Heart left ventricle (tissue), 16 donors: ENCODE measurements at places on chromosomes 13 and 19.

GRCh38 chr13:89862691-89863036 is 1484.8 kb upstream of the MIR17HG start:
- DNase-seq: no peak

- DNase-seq: no peak
Measured at GRCh38 chr13:110359840-110360301, 52.8 kb downstream of the COL4A2 start.

GRCh38 chr19:47489072-47489914 is 5.3 kb upstream of the KPTN start:
- DNase-seq: no peak

DNA sequence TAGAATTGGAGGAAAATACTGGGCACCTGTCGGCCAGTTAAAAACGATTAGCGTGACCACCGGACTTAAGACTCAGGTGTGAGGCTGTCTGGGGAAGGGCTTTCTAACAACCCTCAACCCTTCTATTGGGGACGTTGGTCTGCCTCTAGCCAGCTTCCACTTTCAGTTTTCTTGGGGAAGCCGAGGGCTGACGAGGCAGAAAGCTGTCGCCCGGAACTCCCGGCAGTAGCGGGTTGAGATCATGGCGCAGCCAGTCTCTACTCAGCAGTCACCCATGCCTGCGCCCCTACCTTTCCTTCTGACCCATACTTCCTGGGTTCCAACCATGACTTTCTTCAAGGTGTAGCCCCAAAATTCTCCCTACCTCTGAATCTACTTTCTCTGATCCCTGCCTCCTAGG is 1424.1 kb downstream of the SLITRK1 start:
- DNase-seq: no peak

- no peak for DNase-seq
Measured at GRCh38 chr19:39183104-39183503, 13.7 kb upstream of the NCCRP1 start.

GRCh38 chr19:23262920-23263319 is 12.7 kb upstream of the ZNF724 start:
- DNase-seq: no peak

GRCh38 chr19:40529093-40529954 is 47.3 kb upstream of the SHKBP1 start:
- peak; percentile 83 for DNase-seq

DNA sequence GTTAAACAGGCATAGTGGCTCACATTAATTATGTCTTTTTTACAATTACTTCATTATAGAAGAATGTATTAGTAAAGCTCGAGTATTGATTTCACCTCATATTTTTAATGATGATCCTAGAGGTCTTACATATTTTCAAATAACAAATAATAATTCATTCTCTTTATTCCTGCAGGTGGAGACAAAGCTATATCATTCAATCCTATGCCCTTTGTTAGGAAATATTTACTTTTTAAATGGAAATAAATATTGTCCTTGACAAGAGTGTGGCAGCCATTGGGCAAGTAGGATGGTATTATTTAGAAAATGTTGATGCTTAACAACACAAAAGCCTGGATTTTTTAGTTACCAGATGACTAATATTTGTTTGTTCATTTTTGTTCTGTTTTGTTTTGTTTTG is 127.6 kb downstream of the COG6 start:
- no peak for DNase-seq

GRCh38 chr19:55959996-55960675 is 12.5 kb downstream of the NLRP8 start:
- DNase-seq: no peak

GRCh38 chr19:46294494-46294893 is 2.3 kb upstream of the HIF3A start:
- DNase-seq: no peak

DNA sequence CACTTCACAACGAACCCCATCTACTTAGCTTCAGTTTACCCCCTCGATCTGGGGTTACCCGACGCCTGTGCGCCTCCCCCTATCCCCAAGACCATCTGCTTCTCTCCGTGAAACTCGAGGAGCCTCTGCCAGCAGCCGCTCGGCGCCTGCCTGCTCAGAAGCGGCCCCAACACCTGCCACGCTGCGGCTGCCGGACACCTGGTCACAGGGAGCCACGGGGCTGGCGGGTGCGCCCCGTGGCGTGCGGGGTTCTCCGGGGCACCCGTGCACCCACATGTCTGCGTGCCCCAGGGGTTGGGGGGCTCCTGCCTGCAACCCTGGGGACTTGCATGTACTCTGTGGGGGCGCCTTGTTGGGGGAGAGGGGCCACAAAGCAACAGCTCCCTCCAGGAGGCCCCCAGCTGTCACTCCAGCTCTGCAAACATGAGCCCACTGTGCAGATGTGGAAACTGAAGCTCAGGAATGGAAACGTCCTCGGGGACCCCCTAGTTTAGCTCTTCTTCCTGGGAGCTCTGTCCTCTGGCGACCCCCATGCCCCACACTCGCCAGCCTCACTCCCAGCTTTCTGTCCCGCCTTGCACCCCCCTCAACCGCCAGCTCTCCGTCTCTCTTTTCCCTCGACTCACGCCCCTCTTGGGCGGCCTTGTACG is 7.0 kb upstream of the SEMA6B start:
- no peak for DNase-seq

- peak; percentile 77 for DNase-seq
Measured at GRCh38 chr13:27425918-27426630, 1.7 kb downstream of the GTF3A start.

DNA sequence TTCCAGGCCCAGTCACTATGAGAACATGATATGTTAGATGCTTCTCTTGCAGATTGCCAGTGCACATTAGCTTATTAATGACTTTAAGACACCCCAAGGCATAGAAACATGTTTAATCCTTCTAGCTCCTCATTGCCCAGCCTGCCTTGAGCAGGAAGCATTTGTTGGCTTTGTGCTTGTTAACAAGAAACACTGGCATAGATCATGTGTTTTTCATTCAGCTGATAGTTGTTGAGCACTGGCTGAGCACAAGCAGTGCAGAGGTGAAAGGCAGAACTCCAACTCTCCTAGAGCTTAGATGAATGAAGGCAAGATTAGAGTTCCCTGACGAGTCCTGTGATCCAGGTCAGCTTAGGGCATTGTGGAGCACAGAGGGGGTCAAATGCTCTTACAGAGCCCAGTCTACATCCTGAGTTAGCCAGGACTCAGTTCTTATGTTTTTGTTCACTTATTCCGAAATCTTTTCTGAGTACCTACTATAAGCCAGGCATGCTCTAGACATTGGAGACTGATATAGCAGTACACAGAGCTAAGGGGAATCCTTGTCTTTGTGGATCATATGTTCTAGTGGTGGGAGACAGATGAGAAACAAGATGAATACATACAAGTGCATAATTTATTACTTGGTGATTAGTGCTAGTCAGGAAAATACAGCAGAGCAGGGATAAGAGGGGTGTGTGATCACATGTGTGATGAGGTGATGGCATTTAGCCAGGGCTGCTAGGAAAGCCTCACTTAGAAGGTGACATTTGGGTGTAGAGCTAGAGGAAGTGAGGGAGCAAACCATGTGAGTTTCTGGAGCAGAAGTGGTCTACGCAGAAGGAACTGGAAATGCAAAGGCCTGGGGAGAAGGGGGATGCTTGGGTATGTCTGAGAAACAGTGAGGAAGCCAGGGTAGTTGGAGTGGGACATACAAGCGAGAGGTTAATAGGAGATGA is 101.2 kb downstream of the WASF3 start:
- DNase-seq: no peak

DNA sequence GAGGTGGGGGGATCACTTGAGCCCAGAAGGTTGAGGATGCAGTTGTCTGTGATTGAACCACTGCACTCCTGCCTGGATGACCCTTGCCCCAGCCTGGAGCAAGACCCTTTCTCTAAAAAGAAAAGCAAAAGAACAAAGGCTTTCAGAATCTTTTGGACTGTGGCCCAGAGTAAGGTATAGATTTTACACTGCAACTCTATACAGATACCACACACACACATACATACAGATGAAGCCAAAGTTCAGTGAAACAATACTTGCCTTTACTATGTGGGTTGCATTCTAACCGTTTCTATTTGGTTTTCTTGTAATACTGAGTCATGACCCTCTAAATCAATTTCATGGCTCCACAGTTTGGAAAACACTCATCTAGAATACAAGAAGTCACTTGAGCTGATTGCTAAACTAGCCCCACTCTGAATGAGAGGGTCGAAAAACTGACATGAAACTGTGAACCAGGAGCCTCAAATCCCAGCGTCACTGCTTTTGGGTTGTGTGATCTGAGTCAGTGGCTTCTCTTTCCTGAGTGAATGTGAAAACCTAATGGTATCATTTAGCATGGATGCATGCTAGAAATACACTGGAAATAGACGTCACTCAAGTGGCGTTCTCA is 756.1 kb downstream of the UQCRFS1 start:
- no peak for DNase-seq

GRCh38 chr13:20360041-20360491 is 127.9 kb upstream of the GJB6 start:
- no peak for DNase-seq

- peak; percentile 71 for DNase-seq
Measured at GRCh38 chr19:42421591-42422031, 5.6 kb downstream of the LIPE start.

DNA sequence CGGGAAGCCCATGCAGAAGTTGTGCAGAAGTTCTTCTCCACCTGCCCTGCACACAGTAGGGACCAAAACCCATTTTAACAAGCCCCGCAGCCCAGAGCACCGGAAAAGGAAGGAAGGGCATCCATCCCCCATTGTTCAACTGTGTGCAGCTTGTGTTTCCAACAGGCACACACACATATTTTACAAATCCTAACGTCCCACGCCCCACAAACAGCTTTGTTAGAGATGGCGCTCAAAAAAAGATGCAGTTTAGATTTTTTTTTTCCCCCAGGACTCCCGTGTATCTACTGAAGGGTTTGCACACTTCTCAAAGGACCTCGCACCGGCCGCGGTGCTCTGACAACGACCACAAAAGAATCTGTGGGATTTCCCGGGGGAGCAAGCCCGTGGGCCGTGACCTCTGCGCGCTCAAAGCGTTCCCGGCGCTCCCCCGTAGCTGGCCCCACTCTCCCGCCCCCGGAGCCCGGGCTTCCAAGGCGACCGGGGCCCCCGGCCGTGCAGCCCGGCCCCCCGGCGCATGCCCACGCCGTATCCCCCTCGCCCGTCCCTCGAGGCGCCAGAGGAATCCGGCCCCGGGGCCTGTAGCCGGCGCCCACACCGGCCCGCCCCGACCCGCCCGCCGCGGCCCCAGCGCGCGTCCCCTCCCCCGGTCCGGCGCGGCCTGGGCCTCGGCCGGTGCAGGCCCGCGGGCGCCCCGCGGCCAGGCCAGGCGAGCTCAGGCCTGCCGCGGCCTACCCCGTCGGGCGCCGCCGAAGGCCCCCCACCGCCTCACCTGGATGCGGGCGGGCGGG is 523 bp downstream of the ELAVL1 start:
- no peak for DNase-seq

DNA sequence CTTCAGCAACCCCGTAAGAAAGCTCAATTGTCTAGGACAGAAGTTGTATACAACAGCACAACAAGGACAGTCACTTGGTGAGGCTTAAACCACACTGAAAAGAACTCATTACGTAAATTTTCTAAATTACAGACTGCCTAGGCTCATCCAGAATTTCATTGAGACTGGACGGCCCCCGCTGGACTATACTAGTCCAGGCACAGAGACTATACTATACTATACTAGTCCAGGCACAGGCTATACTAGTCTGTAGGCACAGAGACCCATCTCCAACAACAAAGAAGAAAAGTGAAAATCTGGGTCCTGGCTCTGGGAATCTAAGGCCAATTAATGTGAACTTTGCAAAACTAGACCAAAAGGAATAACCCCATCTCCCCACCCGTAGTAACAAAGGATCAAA is 700 bp downstream of the ZNF816 start:
- no peak for DNase-seq

GRCh38 chr19:53004242-53004641 is 9.5 kb upstream of the ERVV-1 start:
- DNase-seq: no peak

GRCh38 chr19:53880711-53881481 is 1.1 kb upstream of the PRKCG start:
- no peak for DNase-seq

DNA sequence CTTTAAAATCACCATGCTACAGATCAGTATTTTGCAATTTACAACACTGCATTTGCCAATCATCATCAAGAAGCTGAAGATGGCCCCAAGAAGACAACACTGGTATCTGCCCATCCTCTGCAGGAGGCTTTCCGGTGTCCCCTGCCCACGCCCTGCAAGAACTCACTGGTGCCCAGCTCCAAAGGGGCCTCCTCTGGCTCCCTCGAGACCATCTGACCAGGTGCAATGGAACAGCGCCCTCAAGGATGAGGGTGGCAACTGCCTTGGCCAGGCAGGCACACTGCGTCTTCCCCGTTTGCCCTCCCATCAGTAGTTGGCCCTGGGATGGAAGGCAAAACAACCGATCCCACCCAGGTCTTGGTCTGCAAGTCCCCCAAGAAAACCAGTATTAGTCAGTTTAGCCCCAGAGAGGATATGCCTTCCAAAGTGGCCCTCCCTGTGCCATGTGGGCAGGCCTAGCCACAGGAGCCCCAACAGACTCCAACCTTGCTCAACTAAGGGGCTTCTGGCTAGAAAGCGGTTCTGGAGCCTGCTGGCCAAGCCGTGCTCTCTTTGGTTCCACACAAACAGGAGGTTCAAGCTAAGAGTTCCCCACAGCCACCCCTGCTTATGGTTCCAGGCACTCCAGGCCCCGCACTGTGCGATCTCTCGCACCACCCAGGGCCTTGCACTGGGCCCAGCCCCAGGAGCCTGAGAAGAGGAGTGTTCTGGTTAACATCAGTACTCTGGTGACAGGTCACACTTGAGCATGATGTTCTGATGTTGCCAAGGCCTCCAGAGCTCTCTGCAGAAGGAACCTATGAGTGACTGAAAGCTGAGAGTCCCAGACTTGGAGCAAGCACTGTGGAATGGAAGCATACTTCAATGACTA is 4.7 kb downstream of the PCID2 start:
- peak; percentile 85 for DNase-seq

GRCh38 chr13:99982036-99982730 is 599 bp downstream of the ZIC2 start:
- DNase-seq: no peak

DNA sequence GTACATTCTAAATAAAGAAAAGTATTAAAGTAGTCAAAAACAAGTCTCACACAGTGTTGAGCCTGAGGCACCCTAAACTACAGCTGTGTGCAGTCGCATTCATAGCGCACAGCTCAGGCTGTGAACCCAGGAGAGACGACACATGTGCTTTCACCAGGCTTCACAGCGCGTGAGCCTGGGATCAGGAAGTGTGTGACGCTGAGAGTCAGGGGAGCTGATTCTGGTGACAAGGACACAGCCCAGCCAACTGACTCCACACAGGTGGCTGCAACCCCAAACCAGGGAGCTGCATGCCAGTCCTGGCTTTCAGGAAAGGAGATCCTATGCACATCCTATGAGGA is 41.6 kb downstream of the COL4A1 start:
- DNase-seq: no peak

- no peak for DNase-seq
Measured at GRCh38 chr13:50744116-50744660, 99.3 kb downstream of the DLEU7 start.

- DNase-seq: no peak
Measured at GRCh38 chr19:19591133-19591825, 27.2 kb downstream of the PBX4 start.

GRCh38 chr13:40398065-40398464 is 268.4 kb downstream of the FOXO1 start:
- DNase-seq: no peak

- no peak for DNase-seq
Measured at GRCh38 chr19:7074705-7075282, 5.3 kb downstream of the ZNF557 start.
